ELR (cell line): ENCODE measurements at places on chromosomes 4 and X.

- no peak for DNase-seq
Measured at GRCh38 chr4:13562876-13563275, 18.6 kb upstream of the NKX3-2 start.

DNA sequence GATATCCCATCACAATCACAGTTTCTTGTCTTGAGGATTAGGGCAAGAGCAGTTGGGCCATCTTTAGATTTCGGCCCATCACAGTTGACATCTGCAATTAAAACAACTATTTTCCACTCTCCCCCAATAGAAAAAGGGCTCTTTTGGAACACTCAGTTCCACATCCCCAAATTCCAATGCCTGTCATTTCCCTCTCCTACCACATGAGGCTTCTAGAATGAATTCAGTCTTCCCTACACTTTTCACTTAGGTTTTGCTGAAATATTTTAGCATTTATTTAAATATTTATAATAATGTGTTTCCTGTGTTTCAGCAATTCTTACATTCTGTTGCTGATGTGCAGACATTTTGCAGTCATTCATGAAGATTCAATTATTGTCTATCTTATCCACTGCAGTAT lies 118.4 kb downstream of the COX18 start:
- DNase-seq, result peak; percentile 33

DNA sequence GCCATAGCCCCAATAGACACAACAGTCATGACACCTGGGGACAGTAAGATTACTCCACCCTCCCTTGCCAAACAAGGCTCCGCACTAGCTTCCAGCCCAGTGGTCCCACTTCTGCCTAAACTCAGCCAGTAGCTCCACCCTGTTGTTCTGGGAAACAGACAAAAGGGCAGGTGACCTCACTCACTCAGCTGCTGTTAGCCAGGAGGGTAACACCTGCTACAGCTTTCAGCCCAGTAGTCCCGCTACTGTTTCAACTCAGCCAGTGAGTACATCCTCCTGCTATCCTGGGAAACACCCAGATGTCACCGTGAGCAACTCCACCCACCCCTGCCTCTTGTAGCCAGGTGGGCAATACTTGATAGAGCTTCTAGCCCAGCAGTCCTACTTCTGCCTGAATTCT lies 162.7 kb upstream of the CPXCR1 start:
- DNase-seq, result no peak

DNA sequence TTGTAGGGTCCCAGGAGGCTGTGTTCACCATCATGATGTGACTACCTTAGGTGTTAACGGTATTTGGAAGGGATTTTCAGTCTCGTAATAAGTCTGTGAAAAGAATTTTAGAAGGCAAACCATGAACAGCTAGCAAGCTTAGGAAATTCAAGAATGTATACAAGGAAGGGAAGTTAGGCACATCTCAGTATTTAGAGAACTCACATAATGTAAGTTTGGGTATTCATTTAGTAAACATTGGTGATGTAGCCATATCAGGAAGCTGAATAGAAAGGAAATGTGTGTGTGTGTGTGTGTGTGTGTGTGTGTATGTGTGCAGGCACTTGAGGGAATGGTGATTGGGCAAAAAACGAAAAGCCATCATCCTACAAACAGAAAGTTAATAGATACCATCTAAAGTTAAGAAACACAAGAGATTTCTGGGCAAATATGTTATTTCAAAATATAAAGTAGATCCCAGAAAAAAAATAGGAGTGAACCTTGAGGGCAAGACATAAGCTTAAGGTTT lies 34.7 kb upstream of the PRKX start:
- no peak for DNase-seq

DNA sequence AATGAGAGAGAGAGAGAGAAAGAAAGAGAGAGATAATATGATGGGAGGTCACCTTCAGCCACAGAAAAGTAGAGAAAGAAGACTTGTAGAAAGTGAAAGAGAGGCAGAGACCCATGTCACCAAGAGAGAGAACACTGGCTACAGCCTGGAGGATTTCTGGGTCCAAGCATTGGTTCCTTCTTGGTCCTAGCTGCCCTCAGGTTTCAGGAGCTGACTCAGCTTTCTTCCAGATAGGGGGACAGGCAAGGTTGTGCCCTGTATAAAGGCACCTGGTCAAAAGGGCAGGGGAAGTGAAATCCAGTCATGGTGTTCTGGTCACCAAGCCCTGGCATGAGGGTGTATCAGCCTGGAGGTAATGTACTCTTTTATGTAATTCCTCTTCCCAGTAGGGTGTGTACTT lies 47.5 kb upstream of the XK start:
- no peak for DNase-seq

GRCh38 chr4:62533573-62533972 lies 1333.4 kb downstream of the ADGRL3 start:
- DNase-seq, result no peak

DNA sequence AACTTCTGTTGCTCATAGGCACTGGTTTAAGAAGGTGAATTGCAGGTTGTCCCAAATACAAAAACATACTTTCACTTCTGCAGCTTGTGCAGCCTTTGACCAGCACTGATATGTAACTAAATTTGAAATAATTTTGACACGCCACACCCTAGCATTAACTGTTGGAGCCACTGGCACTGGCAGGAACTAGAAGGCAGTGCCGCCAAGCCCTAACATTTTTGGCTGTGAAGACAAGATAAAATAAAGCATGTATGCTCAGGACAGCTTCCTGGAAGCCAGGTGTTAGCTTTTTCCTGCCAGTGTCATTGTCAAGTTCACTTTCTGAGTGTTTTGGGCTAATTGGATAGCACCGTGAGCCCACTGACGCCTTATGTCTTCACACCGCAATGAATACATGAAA lies 65.3 kb upstream of the FBXW7 start:
- no peak for DNase-seq

DNA sequence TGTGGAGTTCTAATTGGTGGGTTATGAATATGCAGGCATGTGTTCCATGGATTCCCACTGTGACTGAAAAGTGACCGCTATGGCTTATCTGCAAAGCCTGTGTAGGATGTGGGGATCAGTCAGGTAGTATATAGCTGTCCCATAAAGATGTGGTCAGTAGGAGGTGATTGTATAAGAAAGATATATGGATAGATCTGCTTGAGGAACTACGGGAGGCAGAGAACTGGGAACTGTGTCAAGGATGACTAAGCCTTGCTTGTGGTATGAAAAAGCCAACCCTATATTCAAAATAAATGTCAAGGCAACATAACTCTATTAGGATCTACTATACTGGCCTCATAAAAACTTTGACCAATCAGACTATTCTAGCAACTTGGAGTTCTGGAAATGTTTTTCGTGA lies 185.2 kb downstream of the KLHL4 start:
- no peak for DNase-seq

- DNase-seq, result peak; percentile 85
Measured at GRCh38 chr4:124334119-124334518, 378.4 kb downstream of the ANKRD50 start.

DNA sequence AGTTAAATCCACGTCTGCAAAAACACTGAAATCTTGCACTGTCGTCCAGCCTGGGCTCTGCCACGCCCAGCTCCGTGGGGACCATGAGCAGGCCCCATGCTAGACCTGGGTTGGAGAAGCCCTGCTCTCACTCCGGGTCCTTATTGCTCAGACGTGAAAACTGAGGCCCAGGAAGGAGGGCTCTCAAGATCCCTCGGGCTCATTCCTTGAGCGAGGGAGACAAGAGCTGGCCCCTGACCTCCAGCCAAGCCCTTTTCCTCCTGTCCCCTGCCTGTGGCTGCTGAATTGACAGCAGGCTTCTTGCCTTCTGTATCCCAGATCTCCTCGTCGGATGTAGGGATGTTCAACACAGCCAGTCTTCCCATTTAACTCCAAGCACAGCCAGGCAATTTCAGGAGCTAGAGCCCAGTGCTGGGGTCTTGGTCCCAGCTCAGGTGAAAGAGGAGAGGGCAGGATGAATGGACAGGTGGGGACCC lies 109.5 kb downstream of the CPZ start:
- no peak for DNase-seq

GRCh38 chr4:164683040-164683439 lies 70.9 kb upstream of the SMIM31 start:
- DNase-seq, result no peak

- no peak for DNase-seq
Measured at GRCh38 chr4:71694961-71695360, 88.9 kb downstream of the GC start.

GRCh38 chrX:1027133-1027532 lies 185.3 kb downstream of the CRLF2 start:
- DNase-seq, result no peak

- DNase-seq, result no peak
Measured at GRCh38 chrX:105981772-105982485, 56.6 kb downstream of the SERPINA7 start.

DNA sequence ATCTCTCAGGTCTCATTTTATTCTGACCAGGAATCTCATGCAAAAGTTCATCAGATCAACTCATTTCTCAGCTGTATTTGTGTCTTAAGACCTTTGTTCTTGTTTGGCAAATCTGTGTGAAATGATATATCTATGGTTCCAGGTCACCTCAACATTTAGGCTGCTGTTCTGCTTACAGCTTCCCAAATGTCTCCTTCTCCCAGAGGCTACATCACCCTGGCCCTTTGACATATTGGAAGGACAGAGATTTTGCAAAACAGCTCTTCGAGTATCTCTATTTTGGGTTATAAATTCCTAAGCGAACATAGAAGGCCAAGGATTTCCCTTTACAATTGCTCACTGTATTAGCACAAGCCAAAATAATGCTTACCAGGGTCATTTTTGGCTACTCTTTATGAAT lies 57.5 kb upstream of the GIMD1 start:
- DNase-seq, result no peak

DNA sequence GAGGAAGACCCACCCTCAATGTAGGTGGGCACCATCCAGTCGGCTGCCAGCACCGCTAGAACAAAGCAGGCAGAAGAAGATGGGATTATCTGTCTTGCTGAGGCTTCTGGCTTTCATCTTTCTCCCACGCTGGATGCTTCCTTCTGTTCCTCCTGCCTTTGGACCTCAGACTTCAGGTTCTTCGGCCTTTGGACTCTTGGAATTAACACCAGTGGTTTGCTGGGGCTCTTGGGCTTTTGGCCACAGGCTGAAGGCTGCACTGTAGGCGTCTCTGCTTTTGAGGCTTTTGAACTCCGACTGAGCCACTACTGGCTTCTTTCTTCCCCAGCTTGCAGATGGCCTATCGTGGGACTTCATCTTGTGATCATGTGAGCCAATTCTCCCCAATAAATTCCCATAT lies 55.1 kb downstream of the PDLIM5 start:
- DNase-seq, result no peak

DNA sequence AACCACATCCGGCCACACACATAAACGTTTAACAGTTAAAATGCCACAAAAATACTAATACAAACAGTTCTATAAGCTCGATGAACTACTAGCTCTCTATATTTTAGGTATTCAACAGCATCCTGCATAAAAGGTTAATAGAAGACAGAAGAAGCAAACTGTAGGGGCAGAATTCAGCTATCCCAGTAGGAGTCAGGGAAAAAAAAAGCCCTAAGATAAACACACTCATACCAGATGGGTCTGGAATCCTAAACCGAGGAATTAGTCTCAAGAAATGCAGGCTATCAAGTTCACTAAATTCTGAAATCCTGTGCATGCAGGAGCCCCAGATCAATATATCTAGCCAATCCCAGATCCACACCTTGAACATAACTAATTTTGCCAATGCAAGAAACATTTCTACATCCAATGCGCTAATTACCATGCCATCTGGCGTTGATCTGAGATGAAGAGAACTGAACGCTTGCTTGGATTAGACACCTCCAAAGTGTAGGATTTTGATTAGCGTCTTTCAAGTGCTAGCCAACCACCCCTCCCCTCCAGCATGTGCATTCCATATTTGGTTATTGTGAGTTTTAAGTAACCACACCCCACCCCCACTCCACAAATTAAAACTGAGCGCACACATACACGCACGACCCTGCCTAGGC lies 512.2 kb upstream of the INTU start:
- DNase-seq, result no peak

- no peak for DNase-seq
Measured at GRCh38 chrX:18174971-18175370, 45.7 kb downstream of the BEND2 start.
